ENCODE measurements at places on chromosomes 1 and 21.

DNA sequence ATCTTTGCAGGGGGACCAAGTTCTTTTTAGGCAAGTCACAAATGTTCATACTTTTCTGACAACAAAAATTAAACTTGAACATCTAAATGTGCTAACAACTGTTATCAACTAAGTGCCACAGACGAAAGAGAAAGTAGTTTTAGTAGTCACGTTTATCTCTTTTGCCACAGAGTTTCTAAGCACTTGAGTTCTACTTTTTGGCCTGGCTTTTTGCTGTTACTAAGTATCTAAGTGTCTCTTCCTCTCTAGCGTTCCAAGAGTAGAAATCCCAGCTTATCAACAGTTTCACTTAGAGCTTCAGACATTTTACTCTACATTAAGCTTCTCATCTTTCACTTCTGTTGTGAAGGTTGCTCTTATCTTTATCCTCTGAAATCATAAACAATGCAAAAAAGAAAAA, 34.2 kb downstream of the GATAD2B start:
- DNase-seq, result no peak

DNA sequence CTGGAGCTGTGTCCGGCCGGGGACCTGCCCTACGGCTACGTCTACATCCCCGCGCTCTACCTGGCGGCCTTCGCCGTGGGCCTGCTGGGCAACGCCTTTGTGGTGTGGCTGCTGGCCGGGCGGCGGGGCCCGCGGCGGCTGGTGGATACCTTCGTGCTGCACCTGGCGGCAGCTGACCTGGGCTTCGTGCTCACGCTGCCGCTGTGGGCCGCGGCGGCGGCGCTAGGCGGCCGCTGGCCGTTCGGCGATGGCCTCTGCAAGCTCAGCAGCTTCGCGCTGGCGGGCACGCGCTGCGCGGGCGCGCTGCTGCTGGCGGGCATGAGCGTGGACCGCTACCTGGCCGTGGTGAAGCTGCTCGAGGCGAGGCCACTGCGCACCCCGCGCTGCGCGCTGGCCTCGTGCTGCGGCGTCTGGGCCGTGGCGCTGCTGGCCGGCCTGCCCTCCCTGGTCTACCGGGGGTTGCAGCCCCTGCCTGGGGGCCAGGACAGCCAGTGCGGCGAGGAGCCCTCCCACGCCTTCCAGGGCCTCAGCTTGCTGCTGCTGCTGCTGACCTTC, 412 bp downstream of the GPR25 start:
- DNase-seq, result no peak

GRCh38 chr1:158059984-158060383, 66.5 kb downstream of the KIRREL1 start:
- no peak for DNase-seq

GRCh38 chr1:220775240-220775853, 11.4 kb upstream of the MTARC1 start:
- DNase-seq, result no peak

- DNase-seq, result no peak
Observed at GRCh38 chr1:212186427-212187207, 98.6 kb upstream of the PPP2R5A start.

DNA sequence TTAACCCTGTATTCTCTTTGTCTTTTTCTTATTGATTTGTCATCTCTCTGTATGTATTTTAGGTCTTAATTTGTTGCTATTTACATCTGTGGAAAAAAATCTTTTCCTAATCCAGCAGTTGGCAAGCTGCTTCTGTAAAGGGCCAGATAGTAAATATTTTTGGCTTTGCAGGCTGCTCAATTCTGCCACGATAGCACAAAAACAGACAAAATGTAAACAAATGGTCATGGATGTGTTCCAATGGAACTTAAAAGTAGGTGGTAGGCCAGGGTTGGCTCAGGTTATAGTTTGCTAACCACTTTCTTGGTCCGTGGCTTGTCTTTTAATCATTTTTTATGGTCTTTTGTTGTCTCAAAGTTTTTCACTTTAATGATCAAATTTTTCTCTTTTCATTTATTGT, 371.8 kb downstream of the HHAT start:
- no peak for DNase-seq

DNA sequence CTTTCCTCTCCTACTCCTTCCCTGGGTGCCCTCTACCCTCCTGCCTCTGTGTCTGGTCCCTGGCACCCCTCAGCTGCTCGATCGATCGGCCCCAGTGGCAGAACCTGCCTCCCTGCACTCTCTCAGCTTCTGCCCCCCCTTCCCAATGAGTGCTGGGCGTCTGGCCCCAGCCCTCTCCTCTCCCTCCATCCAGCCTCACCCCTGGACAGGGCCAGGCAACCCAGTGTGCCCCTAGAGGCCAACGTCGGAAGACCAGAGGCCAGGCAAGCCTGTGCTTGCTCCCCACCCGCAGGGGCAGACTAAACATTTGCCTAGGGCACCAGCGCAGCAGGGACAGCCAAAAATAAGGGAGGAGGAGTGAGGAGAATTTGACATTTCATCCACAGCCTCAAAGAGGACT, 43.5 kb downstream of the LGR6 start:
- no peak for DNase-seq

DNA sequence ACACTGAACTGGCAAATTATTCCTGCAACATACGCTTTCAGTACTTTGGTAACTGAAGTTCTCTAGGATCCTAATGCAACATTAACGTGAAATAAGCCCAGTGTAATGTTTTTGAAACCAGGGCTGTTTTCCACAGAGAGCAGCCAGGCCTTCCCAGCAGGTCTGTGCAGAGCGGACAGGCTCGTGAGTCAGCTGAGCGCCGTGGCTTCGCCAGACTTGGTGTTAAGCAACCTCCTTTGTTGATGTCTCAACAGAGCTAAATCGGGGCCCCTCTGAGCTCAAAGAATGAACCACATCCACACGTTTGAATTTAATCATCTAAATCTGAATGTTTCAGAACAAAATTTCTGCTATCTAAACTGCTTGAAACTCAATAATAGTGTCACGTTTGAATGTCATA, 181.8 kb upstream of the FMN2 start:
- DNase-seq, result peak; percentile 54

- no peak for DNase-seq
Observed at GRCh38 chr1:238664139-238664538, 722.2 kb upstream of the CHRM3 start.

GRCh38 chr21:37762606-37763005, 153.7 kb downstream of the KCNJ6 start:
- no peak for DNase-seq

DNA sequence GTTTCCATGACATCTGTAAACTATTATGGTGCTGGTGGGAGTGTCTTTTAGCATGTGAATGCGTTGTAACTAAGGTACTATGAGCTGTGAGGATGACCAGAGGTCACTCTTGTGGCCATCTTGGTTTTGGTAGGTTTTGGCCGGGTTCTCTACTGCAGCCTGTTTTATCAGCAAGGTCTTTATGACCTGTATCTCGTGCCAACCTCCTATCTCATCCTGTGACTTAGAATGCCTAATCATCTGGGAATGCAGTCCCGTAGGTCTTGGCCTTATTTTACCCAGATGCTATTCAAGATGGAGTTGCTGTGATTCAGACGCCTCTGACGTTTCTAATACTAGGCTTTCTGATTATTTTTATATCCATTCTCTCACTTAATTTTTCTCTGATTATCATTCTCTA, 9.4 kb downstream of the NCAM2 start:
- DNase-seq, result no peak

DNA sequence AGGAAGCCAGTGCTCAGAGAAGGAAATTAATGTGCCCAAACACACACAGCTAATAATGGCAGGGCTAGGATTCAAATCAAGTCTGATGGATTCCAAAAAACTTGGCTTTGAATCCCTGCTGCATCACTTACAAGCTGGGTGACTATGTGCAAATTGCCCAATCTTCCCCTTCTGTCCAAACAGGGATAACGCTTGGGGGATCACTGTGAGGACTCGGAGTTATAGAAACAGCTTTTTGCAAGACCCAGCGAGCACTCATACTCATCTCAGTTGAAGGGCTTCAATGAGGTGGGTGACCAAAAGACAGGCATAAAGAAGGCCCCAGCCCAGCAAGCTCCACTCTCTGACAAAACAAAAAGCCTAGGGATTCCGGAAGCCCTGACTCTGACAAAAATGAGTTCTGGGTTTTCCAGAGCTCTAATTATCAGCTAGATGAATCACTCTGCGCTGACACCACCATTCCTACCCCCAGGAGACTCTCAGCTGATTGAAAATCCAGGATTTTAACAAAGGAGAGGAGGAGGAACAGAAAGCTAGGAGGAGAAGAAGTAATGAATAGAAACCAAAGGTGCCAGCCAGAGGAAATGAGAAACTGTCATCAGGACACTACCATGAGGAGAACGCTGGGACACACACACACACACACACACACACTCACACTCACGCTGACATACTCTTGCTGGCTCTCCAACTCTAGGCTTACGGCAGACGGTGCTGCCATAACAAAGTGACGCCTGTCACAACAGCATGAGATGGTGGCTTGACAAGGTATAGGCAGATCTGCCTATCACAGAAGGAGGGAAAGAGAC, 1.6 kb upstream of the STK40 start:
- no peak for DNase-seq

- DNase-seq, result no peak
Observed at GRCh38 chr1:41044187-41044586, 22.7 kb upstream of the SLFNL1 start.

GRCh38 chr1:1754051-1754815, 24.0 kb downstream of the NADK start:
- DNase-seq, result no peak

- DNase-seq, result no peak
Observed at GRCh38 chr1:46027788-46028573, 104.4 kb downstream of the PIK3R3 start.

- DNase-seq, result no peak
Observed at GRCh38 chr21:15496911-15497310, 232.9 kb upstream of the USP25 start.

DNA sequence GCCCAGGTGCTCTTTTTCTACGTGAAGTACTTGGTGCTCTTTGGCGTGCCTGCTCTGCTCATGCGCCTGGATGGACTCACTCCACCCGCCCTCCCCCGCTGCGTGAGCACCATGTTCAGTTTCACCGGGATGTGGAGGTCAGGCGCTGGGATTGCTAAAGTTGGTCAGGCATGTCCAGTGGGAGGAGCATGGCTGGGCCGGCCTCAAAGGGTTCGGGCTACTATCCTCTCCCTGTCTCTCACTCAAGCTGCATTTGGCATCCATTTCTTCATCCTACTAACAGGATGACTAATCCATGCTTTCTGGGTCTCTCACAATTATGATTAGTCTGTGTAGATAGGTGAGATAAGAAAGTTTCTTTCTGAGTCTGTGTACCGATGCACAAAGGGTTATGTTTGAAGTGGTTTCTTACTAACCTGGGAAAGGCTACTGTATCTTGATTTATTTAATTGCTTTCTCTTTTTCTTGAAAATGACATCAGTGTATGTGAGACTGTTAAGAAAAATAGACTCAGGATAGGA, 135.9 kb downstream of the HHAT start:
- no peak for DNase-seq

DNA sequence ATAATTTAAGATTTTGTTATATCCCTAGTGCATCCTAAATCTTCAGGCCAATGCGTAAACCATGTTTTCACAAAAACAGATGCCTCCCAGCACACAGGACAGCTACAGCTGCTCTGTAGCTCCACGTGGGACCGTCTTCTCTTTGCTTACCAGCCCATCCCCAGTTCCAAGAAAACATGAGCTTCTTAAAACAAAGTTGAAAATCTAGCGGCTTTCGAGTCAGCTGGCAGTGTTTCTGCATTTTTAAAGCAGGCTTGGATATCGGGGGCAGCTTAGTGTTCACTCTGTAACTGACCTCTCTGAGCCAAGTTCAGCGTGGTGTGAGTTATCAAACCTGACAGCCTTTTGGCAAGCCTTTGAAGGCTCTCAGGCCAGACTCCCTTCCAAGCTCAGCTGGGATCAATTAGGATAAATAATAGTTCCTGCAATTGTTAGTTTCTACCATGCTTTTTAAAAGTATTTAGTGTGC, 881.5 kb downstream of the LTN1 start:
- DNase-seq, result peak; percentile 89

Measured in femur (tissue), 1 donor.